MM.1S (cell line): ENCODE measurements at places on chromosomes 4 and X.

DNA sequence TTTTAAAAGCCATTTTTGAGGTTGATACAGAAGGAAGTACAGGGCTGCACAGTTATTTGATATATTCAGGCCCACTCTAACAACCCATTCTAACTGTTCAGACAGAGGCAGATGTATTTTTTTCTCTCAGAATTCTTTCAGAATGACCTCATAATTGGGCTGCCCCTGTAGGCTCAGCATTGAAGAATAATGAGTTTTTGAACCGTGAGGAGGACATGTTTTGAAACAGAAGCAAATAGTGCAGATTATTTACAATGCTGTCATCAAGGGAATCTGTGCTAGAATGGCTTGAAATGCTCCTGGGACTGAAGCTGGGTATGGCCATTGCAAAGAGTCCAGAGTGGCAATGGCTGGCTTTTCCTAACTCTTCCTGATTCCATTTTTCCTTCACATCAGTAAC is 158.1 kb downstream of the SOX3 start:
- H3K36me3 ChIP-seq: no peaks in the 10 kb centered on the region
- no peak overlapping the region for H3K27ac ChIP-seq

- H3K4me1 ChIP-seq: no peaks in the 10 kb centered on the region
- H3K36me3 ChIP-seq: no peaks in the 10 kb centered on the region
- DNase-seq: no peak
These were observed 39.2 kb upstream of the TLR3 start for GRCh38 chr4:186029571-186030398.

- H3K4me3 ChIP-seq: no peak overlapping the region
- H3K27ac ChIP-seq: no peak overlapping the region
- H3K4me1 ChIP-seq: no peaks in the 10 kb centered on the region
- peaks cover 3% of the 10 kb centered on the region; the same call in 1 of the 2 replicates for H3K27me3 ChIP-seq
These were observed 721 bp upstream of the TMEM150C start for GRCh38 chr4:82562564-82562854.

GRCh38 chr4:17309567-17310268 is 202.2 kb downstream of the QDPR start:
- H3K36me3 ChIP-seq: no peaks in the 10 kb centered on the region
- H3K4me1 ChIP-seq: peaks cover 19% of the 10 kb centered on the region
- H3K27ac ChIP-seq: peak overlapping the region; percentile 82
- DNase-seq: peak; percentile 11
- no peak overlapping the region for H3K4me3 ChIP-seq
- H3K27me3 ChIP-seq: no peaks in the 10 kb centered on the region

DNA sequence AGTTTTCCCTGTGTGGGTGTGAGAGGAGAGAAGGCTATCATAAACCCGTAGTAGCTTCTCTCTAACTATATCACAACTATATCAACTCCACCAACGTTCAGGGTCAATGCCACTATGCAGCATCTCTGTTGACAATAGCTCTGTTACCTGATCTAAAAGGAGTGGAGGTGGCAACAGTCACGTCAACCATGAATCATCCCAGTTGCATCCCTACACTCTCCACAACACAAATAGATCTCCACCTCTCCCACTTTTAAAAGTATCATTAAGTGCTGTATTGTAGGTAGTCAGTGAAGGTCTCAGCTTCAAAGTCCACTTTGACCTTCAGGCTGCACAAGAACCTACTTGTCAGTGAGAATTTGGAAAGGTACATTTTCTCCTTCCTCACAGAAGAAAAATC is 600.5 kb upstream of the GRIA3 start:
- H3K4me1 ChIP-seq: no peaks in the 10 kb centered on the region
- no peak overlapping the region for H3K27ac ChIP-seq
- no peak overlapping the region for H3K4me3 ChIP-seq

- H3K27ac ChIP-seq: no peak overlapping the region
- no peaks in the 10 kb centered on the region for H3K4me1 ChIP-seq
- H3K4me3 ChIP-seq: no peak overlapping the region
- no peaks in the 10 kb centered on the region for H3K36me3 ChIP-seq
- H3K27me3 ChIP-seq: no peaks in the 10 kb centered on the region
These were observed 221.0 kb downstream of the PALLD start for GRCh38 chr4:168717847-168718246.

DNA sequence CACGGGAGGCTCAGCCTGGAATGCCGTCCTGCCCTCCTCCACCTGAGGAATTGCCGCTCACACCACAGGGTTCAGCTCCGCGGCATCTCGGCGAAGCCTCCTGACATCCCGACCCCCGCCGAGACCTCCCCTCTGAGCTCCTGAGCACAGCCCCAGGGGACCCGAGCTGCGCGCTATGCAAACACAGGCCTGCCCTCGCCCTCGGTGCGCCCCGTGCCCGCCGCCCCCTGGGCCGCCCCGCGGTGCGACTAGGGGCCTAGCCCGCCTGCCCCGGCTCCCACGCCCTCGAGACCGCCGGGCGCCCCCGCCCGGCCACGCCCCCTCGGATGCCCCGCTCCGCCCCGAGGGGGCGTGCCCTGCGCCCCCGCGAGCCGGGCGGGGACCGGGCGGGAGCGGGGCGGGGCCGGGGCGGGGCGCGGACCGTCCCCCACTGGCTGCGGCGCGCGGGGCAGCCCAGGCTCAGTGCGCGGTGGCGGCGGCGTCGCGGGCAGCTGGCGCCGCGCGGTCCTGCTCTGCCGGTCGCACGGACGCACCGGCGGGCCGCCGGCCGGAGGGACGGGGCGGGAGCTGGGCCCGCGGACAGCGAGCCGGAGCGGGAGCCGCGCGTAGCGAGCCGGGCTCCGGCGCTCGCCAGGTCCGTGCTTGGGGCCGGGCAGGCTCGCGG is at the start of gene FGFR3:
FGFR3 (plus strand) TSS at position 462 of the 664 bp plus-strand sequence. CDS start 642 bp downstream, outside the sequence.
- H3K4me1 ChIP-seq: no peaks in the 10 kb centered on the region
- no peaks in the 10 kb centered on the region for H3K36me3 ChIP-seq
- no peak within 1 kb of the TSS for H3K27ac ChIP-seq
- peaks cover 77% of the 10 kb centered on the region for H3K27me3 ChIP-seq
- DNase-seq: peak; percentile 38

DNA sequence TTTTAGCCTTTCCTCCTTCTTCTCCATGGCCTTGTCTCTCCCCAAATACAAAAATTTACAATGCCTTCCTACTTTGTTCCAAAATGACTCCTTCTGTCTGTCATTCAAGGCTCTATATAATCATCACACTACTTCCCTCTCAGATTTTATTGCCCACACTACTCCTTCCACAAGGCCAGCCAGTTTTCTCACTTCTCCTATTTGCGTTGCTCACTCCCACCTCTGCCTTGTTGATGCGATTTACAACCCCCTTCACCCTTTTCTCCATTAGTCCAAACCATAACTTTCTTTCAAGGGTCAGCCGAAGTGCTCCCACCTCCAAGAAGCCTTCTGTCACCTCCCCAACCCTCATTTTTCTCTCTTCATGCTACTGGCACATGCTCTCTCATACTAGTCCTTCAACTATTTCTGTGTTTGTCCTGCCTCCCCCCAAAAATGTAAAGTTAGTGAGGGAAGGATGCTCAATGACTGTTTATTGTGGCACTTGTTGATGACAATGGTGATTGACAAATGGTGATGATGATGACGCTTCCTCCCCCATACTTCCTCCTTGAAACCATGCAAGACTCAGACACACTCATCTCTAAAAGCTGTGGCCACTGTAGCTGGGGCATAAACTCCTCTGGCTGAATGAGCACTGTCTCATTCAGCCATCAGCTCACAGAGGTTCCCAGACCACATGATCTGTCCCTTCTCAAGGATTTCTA is 2.7 kb upstream of the XKRX start:
- H3K4me1 ChIP-seq: no peaks in the 10 kb centered on the region
- H3K27me3 ChIP-seq: no peaks in the 10 kb centered on the region
- no peaks in the 10 kb centered on the region for H3K36me3 ChIP-seq
- H3K27ac ChIP-seq: no peak overlapping the region

DNA sequence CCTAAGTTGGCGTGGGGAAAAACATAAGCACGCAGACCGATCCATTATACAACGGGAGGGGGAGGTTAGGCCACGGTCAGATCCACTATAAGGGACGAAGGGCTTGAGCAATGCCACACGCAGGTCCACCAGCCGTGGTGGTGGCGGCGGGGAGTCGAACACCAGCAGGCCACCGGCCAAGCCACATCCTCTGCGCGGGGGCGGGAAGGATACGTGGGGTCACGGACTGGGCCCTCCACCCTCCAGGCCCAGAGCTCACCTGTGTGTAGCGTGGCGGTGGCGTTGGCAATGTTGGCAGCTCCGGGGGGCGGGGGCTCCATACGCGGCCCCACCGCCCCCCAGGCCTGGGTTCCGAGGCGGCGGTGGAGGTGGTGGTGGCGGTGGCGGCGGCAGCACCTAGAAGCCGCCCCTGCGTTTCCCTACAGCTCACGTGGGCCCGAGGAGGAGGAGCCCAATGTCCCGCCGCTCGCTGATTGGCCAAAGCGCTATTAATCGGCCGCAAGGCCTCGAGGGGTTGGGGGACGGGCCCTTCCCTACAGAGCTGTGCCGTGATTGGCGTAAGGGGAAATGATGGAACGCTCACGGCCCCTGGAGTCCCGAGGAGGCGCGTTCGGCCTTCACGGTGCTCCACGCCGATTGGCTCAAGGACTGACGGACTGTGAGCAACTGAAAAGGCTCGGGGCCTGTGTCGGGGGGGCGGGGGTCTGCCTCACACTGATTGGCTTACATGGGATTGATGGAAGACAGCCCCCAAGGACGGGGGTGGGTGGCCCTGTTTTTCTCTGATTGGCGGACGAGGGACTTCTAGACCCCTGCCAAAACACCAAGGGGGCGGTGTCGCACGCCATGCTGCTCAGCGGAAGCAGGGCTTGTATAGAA is at the start of gene ELK1:
ELK1 (minus strand) TSS at position 400 of the 879 bp plus-strand sequence. CDS start 9,122 bp downstream, outside the sequence.
- H3K27me3 ChIP-seq: no peaks in the 10 kb centered on the region
- peak within 1 kb of the TSS; percentile 84 for H3K4me3 ChIP-seq
- peak within 1 kb of the TSS; percentile 63; the same call in 1 of the 2 replicates for H3K27ac ChIP-seq
- no peaks in the 10 kb centered on the region for H3K4me1 ChIP-seq
- no peaks in the 10 kb centered on the region for H3K36me3 ChIP-seq
- peak; percentile 95 for DNase-seq

DNA sequence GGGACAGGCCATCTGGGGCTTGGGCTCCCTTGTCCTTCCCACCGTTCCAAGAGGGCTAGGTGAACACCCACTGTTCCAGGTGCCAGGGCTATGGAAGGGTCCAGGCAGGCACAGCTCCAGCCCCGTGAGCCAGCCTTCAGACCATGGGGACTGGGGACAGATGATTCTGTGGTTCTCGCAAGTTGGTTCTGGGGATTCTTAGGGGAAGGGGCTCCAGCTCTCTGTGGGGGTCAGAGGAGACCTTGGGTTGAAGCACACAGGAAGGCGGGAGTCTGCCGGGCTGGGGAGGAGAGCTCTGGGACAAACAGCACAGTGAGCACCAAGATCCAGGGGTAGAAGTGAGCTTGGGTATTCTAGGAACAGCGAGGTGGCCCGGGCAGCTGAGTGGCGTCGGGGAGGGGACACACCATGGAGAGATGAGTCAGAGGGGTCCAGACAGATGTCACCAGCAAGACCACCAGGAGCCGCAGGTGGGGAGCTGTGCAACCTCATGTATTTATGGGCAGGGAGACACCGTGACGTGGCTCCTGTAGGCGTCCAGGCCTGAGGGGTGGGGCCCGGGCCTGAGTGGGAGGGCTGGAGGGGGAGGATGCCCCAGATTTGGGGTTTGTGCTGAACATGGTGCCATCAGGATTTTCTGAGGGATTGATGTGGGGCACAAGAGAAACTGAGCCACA is 48.8 kb upstream of the HMX1 start:
- H3K4me1 ChIP-seq: no peaks in the 10 kb centered on the region
- no peak overlapping the region for H3K4me3 ChIP-seq
- H3K36me3 ChIP-seq: no peaks in the 10 kb centered on the region
- H3K27me3 ChIP-seq: peaks cover 46% of the 10 kb centered on the region
- DNase-seq: no peak

GRCh38 chrX:22093550-22093949 is 61.4 kb downstream of the PHEX start:
- no peak overlapping the region for H3K4me3 ChIP-seq
- H3K4me1 ChIP-seq: no peaks in the 10 kb centered on the region
- no peaks in the 10 kb centered on the region for H3K27me3 ChIP-seq
- DNase-seq: no peak
- H3K27ac ChIP-seq: no peak overlapping the region

DNA sequence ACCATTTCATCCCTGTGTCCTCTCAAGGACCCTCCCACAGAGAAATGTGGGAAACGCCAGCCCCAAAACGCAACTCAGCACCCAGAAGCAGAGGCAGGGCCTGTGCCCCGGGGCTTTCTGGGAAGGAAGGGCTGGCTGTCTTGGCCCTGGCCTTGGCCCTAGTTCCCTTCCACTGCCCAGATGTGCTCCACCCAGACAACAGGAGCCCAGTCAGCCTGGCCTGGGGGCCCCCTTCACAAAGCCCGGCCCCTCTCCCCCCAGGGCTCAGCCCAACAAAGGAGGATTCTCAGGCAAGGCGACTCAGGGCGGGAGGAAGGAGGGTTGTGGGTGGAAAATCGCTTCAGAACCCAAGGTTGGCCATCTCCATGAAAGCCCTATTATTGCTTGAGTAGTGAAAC is 82.5 kb downstream of the PJA1 start:
- H3K27me3 ChIP-seq: no peaks in the 10 kb centered on the region
- H3K4me3 ChIP-seq: no peak overlapping the region
- no peak overlapping the region for H3K27ac ChIP-seq
- H3K36me3 ChIP-seq: no peaks in the 10 kb centered on the region

- H3K4me1 ChIP-seq: no peaks in the 10 kb centered on the region
- H3K27me3 ChIP-seq: no peaks in the 10 kb centered on the region
- no peaks in the 10 kb centered on the region for H3K36me3 ChIP-seq
- H3K27ac ChIP-seq: no peak overlapping the region
These were observed 123.2 kb upstream of the FAM9C start for GRCh38 chrX:13167481-13168231.

DNA sequence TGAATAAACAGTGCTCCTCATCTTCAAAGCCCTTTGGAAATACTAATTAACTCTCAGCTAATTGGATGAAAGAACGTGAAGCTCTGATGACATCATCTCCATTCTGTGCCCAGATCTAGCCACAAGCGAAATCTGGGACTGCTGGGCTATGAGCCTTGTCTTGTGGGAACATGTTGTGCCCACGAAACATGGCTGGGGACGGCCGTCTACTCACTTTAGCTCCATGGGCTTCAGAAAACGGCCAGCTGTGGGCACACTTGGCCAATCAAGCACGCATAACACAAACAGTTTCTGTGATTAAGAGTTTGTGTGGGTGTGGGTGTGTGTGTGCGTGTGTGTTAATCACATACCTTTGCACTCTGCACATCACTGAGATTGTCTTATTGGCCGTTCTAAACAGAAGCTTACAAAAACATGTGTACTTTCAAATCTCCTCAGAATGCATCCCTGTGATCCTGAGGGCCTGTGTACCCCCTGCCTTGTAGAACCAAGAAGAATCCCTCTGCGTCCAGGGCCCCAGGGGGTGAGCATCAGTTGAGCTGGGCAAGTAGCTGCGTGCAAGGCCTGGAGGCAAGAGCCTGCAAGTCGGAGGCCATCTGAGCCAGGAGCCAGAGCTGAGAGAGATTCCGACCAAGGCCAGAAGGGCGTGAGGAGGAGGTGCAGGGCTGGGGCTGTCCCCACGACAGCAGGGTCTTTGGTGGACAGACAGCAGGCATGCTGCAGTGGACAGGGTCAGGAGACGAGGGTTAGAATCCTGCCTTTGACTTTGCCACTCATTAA is 18.7 kb upstream of the ZNF185 start:
- H3K27ac ChIP-seq: no peak overlapping the region
- H3K36me3 ChIP-seq: no peaks in the 10 kb centered on the region
- H3K4me3 ChIP-seq: no peak overlapping the region
- no peak for DNase-seq
- no peaks in the 10 kb centered on the region for H3K4me1 ChIP-seq
